Epithelial cell of esophagus (primary cell): ENCODE measurements at places on chromosomes 3 and 15.

DNA sequence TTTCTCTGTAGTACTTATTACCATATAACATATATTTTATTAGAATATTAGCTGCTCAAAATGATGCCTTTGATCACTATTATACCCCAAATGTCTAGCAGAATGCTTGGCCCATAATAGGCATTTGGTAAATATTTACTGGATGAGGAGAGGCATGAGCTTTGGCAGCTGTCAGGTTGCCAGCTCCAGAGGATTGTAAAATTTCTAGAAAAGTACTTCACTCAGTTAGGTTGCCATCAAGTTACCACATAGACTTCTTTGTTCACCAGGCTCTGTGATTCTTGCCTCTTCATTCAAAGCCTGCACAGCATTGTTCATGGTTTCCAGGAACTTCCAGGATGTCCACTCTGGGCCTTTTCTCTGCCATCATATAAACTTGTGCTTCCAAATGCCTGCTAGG lies 582.8 kb downstream of the PDCD6IP start:
- no peak for DNase-seq

- no peak for DNase-seq
These were observed 78.4 kb upstream of the RAD18 start for GRCh38 chr3:9041626-9042025.

GRCh38 chr15:34900748-34901147 lies 68.8 kb downstream of the AQR start:
- DNase-seq: no peak

DNA sequence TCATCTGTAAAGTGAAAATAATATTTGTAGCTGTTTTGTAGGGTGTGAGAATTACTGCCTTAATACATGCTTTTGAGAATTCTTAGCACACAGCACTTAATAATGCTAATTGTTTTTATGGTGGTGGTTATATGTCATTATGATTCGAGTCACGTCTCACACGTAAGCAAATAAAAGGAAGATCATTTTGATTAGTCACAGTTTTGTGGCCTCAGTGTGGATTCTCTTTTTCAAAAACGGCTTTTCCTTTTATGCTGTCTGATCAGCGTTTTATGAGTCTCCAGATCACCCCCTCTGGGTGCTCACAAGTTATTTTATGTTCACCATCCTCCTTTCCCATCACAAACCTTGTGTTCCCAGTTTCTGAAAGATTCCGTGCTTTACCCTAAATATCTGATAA lies 255.6 kb upstream of the CNTN4 start:
- no peak for DNase-seq
